ENCODE measurements at places on chromosomes 6 and 20.

- no peak for DNase-seq
Measured at GRCh38 chr6:39389484-39389767, 66.9 kb upstream of the KCNK16 start.

GRCh38 chr6:16947375-16948015, 154.4 kb upstream of the STMND1 start:
- DNase-seq: peak; percentile 28

GRCh38 chr20:45138561-45139300, 14.5 kb upstream of the WFDC12 start:
- peak; percentile 81 for DNase-seq

- DNase-seq: no peak
Measured at GRCh38 chr20:11453430-11453829, 464.3 kb upstream of the BTBD3 start.

DNA sequence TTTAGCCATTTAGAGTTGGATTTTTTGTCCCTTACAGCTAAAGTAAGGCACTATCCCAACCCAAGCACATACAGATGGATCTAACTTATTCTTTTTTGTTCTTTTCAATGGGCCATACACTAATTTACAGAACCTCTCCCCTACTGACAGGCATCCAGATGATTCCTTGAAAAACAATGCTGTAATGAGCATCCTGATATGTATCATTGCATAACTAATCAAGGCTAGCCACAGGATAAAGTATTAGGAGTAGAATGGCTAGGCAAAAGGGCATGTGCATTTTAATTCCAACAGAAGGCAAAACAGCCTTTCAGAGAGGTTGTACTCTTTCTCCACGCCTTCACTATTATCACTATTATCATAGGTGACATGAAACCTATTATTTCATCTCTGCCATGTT, 54.1 kb downstream of the ELOVL5 start:
- DNase-seq: no peak

- peak; percentile 21 for DNase-seq
Measured at GRCh38 chr20:24968278-24968800, 19.3 kb downstream of the CST7 start.

- DNase-seq: no peak
Measured at GRCh38 chr6:121651420-121651819, 216.0 kb downstream of the GJA1 start.

GRCh38 chr6:162899148-162899547, 171.4 kb downstream of the PACRG start:
- no peak for DNase-seq

GRCh38 chr20:57417830-57418780, 26.9 kb downstream of the RBM38 start:
- no peak for DNase-seq

DNA sequence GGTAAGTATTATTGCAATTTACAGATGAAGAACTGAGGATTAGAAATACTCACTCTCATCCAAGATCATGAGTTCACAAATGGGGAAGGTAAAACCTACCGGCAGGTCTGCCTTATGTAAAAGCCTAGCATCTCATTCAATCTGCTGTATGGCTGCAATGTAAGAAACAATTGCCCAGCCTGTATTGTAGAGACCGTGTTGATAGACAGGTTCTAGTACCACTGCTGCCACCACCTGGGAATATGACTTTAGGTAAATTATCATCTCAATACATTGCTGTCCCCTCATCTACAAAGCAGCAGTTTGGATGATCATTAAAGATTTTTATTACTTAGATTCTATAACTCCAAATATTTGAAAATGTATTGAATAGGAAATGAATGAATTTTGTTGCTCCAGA, 23.3 kb upstream of the ARHGAP18 start:
- no peak for DNase-seq

- DNase-seq: no peak
Measured at GRCh38 chr6:147941143-147941542, 401.5 kb upstream of the SASH1 start.

GRCh38 chr6:11778648-11779328, at the start of gene ADTRP:
Gene ADTRP (minus strand): TSS chr6:11778803. CDS start chr6:11778759, 44 bp downstream.
- peak; percentile 56 for DNase-seq

GRCh38 chr6:36739947-36740817, 42.6 kb downstream of the RAB44 start:
- no peak for DNase-seq

- no peak for DNase-seq
Measured at GRCh38 chr6:110567957-110568696, 91.7 kb upstream of the SLC22A16 start.

DNA sequence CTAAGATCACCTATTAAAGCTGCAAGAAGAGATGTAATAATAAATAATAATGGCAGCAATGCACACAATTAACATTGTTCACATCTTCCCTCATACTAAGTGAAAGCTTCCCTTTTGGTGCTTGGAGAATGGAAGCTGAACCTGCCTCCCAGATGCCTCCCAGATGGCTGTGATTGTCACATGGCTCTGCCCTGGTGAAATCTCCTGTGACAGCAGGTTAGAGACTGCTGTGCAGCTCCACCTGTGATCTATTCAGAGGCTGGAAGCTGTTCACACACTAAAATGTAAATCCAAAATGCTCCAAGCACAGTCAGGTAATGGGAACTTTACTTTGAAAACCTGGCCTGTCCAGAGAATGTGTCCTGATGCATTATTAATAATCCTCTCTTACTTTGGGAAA, 41.7 kb upstream of the RGS17 start:
- DNase-seq: no peak

GRCh38 chr20:53517146-53517545, 76.5 kb downstream of the ZNF217 start:
- peak; percentile 43 for DNase-seq

GRCh38 chr6:165641672-165642156, 21.3 kb downstream of the PDE10A start:
- no peak for DNase-seq

DNA sequence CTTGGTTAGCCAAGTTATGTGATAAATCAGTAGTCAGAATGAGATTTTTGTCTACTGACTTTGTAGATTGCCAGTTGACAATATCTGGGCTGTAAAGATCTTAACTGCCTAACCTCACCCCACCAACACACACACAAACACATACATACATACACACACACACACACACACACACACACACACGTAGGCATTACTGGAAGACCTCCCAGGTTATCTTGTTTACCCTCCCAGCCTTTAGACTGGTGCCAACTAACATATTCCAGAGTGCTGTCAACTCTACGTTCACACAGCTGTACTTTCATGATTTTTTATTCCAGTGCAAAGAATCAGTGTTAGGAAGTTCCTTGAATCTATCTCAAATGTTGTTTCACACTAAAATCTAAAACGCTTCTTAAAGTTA, 38.9 kb downstream of the BMP5 start:
- no peak for DNase-seq

GRCh38 chr6:33622456-33623431, 1.6 kb downstream of the ITPR3 start:
- peak; percentile 65 for DNase-seq

DNA sequence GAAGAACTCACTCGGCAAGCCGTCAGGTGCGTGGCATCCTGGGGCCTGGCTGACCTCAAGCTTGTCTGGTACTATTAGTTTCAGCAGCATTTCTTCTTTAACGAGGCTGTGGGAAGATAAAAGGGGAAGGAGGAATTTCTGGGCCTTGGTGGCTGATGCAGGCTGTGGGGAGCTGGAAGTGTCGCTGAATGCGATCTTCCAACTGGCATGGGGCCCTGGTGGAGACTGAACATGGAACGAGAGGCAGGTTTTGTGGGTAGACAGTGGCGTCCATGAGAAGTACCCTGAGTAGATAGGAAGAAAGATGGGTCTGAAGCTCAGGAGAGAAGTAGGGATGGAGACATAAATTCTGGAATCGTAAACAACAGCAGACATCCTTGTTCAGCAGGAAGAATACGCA, 23.9 kb downstream of the ERMARD start:
- no peak for DNase-seq

- no peak for DNase-seq
Measured at GRCh38 chr6:2949121-2949520, 22.2 kb downstream of the SERPINB6 start.

- no peak for DNase-seq
Measured at GRCh38 chr6:118546164-118546879, 1.8 kb upstream of the PLN start.

- DNase-seq: no peak
Measured at GRCh38 chr6:85576476-85576875, 17.2 kb downstream of the SNX14 start.

DNA sequence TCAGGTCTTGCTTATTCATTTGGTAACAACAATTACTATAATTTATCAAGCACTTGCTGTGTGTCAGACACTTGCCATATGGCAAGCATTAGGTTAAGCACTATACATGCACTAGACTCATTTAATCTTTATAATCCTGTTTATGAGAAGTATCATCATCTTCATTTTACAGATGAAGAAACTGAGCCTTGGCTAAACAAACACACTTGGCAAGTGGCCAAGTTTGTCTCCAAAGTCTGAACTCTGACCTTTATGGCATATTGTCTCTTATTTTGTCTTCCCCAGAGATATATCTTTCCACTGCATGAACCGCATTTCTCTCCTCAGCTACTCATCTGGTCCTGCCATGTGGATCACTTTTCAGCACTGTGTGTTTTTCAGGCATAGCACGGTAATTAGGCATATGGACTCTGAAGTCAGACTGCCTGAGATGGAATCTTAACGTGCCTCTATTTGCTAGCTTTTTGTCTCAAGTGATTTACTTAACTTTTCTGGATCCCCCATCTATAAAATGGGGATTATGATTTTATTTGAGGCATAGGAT, 4.7 kb downstream of the ADGRF5 start:
- no peak for DNase-seq

GRCh38 chr20:54219751-54220426, 12.0 kb downstream of the PFDN4 start:
- no peak for DNase-seq

DNA sequence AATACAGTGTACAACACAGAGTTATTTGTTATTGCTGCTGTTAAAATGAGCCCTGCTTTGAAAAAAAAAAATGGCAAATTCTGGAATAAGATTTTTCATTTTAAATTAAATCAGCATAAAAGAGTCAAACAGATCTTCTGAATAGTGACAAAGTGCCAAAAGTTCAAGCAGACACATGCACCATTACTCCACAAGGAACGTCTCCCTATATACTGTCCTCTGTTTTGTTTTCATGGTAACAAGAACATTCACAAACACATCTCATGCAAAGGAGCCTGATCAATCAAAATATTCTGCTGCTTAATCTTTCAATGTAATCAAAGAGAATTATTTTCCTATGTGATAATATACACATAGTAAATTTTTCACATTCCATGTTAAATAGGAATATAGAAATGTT, 2.7 kb downstream of the HIVEP2 start:
- DNase-seq: no peak

DNA sequence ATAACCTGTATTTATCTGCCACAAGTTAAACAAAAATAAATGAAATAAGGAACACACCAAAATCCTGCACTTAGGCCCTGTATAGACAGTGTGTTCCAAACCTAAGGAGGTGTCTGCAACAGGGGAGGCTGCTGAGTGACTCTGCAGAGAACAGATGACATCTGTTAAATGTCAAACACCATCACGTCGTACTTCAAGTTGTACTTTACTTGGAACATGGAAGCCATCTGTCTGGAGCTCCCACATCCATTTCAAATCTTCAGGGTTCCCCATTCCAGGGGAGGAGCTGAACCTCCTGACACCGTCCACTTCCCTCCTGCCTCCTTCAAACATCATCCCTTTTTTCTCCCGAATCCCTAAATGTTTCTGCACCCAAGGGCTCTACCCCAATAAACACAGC, 1.8 kb upstream of the MAP7 start:
- DNase-seq: no peak

GRCh38 chr6:53696341-53696740, 30.8 kb upstream of the KLHL31 start:
- no peak for DNase-seq
